K562 (cell line): ENCODE measurements at places on chromosomes 5 and 9. TPM values are rescaled to one million over a fixed set of nuclear protein-coding genes. Genes with fewer than 3 reads are reported as not detected.

GRCh38 chr5:82657033-82657699, 379.0 kb upstream of the RPS23 start:
- no peaks in the 10 kb centered on the region for H3K4me1 ChIP-seq
- H3K27ac ChIP-seq = no peak overlapping the region
- no peak overlapping the region for H3K4me3 ChIP-seq
- H3K27me3 ChIP-seq = no peaks in the 10 kb centered on the region

DNA sequence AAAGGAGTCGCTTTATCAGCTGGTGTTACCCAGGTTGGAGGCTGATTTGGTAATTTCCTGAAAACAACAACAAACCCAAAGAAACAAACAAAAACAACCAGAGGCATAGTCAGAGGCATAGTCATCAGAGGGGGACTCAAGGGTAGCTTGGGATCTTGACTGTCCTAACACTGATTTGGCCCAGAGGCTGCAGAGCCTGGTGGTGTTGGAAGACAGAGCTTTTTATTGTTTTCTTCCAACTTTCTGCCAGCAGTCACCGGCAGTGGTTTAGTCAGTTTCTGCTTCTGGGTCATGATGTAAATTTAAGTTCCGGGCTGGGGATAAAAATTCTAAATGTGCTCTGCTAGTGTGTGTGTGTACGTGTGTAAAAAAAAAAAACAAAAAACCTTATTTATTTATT, 23.5 kb upstream of the NKX2-5 start:
- H3K27ac ChIP-seq = no peak overlapping the region
- no peaks in the 10 kb centered on the region for H3K36me3 ChIP-seq
- no peak for DNase-seq
- H3K4me3 ChIP-seq = no peak overlapping the region
- H3K27me3 ChIP-seq = peaks cover 49% of the 10 kb centered on the region
- no peaks in the 10 kb centered on the region for H3K4me1 ChIP-seq

DNA sequence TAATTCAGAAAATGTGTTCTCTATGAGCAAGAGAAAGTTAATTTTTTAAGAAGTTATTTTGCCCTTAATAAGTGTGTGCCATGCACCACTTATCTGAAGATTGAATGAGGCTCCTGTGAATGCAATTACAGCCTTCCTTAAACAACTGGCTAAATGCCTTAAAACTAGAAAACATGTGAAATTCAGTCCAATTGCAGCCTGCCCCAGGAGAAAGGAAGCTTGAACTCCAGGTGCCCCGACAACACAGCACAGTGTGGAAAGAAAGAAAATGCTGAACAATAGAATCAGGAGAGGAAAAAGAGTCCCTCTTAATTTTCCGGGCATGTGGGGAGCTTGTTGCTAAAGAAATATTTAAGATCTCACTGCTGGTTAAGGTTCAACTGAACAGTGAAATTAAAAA, 8.8 kb downstream of the LHFPL2 start:
- no peaks in the 10 kb centered on the region for H3K36me3 ChIP-seq
- no peaks in the 10 kb centered on the region for H3K4me1 ChIP-seq
- no peak overlapping the region for H3K27ac ChIP-seq
- H3K27me3 ChIP-seq = no peaks in the 10 kb centered on the region

- no peaks in the 10 kb centered on the region for H3K4me1 ChIP-seq
- H3K36me3 ChIP-seq = no peaks in the 10 kb centered on the region
- H3K27ac ChIP-seq = no peak overlapping the region
- H3K27me3 ChIP-seq = no peaks in the 10 kb centered on the region
- DNase-seq = no peak
- no peak overlapping the region for H3K4me3 ChIP-seq
Measured at GRCh38 chr9:117444501-117444900, 29.6 kb upstream of the ASTN2 start.

GRCh38 chr5:994272-994607, 14.4 kb upstream of the NKD2 start:
- H3K4me3 ChIP-seq = no peak overlapping the region
- H3K27me3 ChIP-seq = peaks cover 9% of the 10 kb centered on the region; the same call in 2 of the 3 replicates
- no peak overlapping the region for H3K27ac ChIP-seq
- peaks cover 3% of the 10 kb centered on the region; the same call in 1 of the 2 replicates for H3K4me1 ChIP-seq

GRCh38 chr5:116557669-116558271, 16.9 kb downstream of the SEMA6A start:
- no peak overlapping the region for H3K27ac ChIP-seq
- DNase-seq = no peak
- H3K27me3 ChIP-seq = peaks cover 4% of the 10 kb centered on the region; the same call in 1 of the 2 replicates
- H3K36me3 ChIP-seq = no peaks in the 10 kb centered on the region

The BTNL8 gene
- 0.13 TPM in 1 of 2 replicates, not detected in the other for total RNA-seq

The SH3RF2 gene
- total RNA-seq = 0.07 TPM in 1 of 2 replicates, not detected in the other

The GRIA1 gene
- not detected in 2 replicates for total RNA-seq

The PTGES gene
- total RNA-seq = not detected in 2 replicates

The INSL4 gene
- not detected in 2 replicates for total RNA-seq

The FBXL7 gene
- total RNA-seq = 0.04 and 0.09 TPM in 2 replicates
